T47D (cell line): ENCODE measurements at places on chromosomes 13 and 19.

DNA sequence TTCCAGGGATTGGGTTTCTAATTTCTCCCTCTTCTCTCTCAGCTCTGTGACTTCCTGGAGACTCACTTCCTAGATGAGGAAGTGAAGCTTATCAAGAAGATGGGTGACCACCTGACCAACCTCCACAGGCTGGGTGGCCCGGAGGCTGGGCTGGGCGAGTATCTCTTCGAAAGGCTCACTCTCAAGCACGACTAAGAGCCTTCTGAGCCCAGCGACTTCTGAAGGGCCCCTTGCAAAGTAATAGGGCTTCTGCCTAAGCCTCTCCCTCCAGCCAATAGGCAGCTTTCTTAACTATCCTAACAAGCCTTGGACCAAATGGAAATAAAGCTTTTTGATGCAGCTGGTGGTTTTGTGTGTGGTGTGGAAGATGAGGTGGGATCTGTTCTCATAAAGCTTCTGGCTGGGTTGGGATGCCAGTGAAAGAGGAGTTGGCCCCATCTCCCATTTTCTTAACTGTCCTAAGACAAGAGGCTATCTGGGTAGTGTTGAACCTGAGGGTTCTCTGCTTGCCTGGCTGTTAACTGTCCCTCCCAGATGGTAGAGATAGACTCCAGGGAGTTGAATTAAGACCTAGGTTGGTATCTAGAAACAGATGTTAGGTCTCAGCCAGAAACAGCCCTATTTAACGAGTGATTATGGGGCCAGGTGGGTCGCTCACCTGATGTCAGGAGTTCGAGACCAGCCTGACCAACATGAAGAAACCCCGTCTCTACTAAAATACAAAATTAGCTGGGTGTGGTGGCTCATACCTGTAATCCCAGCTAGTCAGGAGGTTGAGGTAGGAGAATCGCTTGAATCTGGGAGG lies 1.6 kb downstream of the FTL start:
- DNase-seq = no peak

DNA sequence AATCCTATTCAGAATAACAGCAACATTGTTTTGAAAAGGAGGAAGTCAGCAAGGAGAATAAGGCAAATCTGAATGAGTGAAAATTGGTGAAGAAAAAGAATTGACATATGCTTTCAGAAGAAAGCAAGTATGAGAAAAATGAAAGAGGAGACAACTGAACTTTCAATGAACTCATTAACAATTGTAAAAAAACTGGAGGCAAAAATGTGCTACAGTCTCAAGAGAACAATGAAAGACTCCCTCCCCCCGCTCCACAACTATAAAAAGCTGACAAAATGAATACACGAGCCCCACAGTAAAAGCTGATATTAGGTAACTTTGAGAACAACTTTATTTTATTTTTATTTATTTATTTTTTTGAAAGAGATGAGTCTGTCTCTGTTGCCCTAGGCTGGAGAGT lies 373.1 kb downstream of the DIAPH3 start:
- no peak for DNase-seq

- DNase-seq = no peak
These were observed 72.5 kb upstream of the TMTC4 start for GRCh38 chr13:100746953-100747683.

DNA sequence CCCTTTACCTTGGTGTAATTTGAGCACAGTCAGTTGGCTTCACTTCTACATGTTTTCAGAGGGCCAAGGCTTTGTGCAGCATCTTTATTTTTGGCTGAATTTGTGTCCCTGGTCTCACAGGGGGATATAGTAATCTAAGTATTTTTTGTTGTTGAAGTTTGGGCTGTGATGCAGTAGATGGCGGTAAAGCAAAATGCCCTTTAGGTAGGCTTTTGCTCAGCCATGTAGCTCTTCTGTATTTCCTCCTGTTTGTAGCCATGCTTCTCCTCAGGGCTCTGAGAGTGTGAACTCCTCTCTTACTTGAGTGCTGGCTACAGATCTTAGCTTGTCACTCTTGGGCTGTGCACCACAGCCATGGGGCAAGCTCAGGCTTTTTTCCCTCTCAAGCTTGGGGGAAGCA lies 328.6 kb downstream of the SLITRK5 start:
- peak; percentile 31 for DNase-seq

DNA sequence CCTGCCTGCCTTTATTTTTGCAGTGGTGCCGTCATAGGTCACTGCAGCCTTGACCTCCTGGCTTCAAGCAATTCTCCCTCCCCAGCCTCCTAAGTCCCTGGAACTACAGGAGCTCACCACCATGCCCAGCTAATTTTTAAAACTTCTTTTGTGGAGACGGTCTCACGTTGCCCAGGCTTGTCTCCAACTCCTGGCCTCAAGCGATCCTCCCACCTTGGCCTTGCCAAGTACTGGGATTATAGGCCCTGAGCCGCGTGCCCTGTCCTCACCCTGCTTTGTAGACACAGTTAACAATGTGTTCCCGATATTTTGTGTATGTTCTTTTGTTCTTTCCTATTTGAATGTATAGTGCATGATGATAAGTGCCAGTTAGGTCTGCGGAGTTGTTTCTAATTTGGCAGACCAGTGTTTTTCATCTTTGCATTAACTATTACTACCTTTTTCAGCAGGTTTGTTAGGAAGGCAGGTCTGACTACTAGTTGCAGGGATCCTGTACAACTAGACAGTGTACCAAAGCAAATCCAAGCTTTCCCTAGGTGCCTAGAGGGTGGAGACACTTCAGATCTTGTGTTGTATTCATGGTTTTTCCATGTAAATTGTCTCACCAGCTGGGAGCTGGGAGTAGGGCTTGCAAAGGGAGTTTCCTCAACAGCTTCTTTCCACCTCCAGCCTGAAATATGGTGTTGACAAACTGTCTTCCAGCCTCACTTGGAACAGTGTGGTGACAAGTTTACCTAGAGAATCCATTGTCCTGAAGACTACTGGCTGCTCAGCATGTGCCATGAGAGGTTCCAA lies 9.5 kb upstream of the WTIP start:
- no peak for DNase-seq

- no peak for DNase-seq
These were observed 10.8 kb upstream of the MBNL2 start for GRCh38 chr13:97211300-97211699.

GRCh38 chr19:5680437-5681368 lies at the start of the genes HSD11B1L and MICOS13:
TSS of gene HSD11B1L (plus strand) at chr19:5681027. CDS start at chr19:5684833, 3,806 bp downstream.
TSS of gene MICOS13 (minus strand) at chr19:5680516. CDS start at chr19:5680486, 30 bp downstream.
- DNase-seq = peak; percentile 82
